ENCODE measurements at places on chromosomes 2 and 18.
A peak's percentile ranks its signal among the peaks of the same experiment; 100 is the strongest.

DNA sequence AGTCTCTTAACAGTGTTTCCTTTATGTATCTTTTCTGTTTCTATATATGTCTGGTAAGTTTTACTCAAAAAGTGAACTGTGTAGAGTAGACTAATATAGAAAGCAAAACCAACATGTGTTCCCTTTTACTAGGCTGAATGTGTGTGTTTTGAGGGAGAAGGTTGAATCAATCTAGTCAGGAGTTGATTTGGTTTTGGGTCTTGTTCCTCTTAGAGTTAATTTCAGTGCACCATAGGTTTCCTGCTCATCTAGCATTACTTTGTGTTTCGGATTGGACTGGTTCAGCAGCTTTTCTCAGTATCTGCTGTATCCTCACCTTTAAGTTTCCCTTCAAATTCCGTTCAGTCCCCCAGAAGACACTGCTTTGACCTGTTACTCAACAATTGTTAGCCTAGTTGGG is 52.0 kb upstream of the TRIM43 start:
- no peak for DNase-seq

GRCh38 chr2:105791229-105791628 is 46.5 kb downstream of the NCK2 start:
- DNase-seq, result no peak

DNA sequence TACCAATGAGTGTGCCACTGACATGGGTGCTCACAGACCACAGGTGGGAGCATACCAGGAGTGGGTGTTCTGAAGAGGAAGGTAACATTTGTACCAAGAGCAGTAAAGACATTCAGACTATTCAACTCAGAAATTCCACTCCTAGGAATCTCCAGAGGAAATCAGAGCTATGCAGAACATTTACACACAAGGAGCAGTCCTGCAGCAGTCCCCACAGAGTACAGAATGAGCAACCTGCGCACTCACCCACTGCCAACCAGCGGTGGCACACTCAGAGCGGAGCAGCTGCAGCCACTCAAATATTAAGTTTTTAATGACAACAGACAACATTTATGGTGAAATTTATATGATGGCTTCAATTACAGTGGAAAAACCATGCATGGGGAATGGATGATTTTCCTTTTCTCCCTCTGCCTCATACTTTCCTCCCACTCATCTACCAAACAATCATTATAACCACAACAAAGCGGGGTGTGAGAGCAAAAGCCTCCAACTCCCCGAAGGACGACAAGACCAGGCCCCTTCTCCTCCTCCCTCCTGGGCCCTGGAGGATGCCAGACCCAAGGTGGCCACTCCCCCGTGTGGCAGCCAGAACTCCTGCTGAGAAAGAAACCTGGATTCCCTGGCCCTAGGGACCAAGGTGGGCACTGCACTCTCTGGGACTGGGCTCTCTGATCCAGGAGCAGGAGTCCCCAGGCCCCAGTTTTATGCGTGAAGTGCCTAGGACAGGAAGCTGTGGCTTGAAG is 5.4 kb downstream of the HS6ST1 start:
- no peak for DNase-seq

DNA sequence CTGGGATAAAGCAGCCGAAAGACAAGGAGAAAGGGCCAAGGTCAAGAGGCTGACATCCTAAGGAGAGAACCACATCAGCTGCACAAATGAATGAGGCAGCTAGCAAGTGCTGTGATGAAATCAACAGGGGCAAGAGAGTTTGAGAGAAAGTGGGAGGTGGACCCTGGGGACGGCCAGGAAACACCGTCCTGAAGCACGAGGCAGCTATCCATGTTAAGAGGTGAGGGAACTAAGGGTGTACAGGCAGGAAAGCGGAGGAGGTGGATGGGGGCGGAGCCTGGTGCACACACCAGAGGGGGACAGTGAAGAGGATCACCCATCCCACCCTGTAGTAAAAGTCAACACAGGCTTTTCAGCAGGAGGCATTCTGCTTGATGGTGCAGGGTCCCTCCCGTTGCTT is 52.4 kb downstream of the HDLBP start:
- no peak for DNase-seq

DNA sequence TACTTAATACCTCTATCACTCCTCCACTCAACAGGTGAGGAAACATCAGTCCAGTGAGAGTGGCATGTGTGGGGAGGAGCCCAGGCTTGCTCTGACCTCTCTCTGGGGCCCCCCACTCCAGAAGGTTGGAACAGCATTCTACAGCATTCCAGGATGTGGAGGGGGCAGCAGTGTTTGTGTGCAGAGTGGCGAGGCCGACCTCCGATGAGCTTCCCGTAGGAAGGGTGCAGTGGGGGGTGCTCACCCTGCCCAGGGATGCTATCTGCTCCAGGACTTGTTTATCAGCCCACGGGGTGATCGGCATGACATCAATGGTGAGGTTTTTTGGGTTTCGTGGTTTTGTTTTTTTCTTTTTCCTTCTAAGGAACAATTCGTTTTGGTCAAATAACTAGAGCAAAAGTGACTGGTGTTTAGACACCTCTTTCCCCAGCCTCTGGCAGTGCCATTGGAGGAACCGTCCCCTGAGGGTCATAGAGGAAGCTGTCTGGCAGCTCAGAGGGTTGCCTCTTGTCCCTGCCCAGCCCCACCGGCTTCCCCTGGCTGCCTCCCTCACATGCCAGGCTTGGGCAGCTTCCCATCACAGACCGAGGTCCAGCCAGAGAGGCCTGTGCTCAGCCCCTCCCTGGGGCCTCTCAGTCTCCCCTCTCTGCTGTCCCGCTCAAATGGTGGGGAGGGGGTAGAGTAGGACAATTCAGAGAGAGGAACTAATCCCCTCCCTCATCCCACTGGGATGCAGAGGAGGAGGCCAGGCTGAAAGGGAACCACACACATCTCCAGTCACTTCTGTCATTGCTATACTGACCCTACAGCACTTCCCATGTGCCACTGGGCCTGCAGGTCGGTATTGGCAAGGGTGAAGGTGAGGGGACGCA is 96.5 kb downstream of the ZFP36L2 start:
- DNase-seq, result no peak

DNA sequence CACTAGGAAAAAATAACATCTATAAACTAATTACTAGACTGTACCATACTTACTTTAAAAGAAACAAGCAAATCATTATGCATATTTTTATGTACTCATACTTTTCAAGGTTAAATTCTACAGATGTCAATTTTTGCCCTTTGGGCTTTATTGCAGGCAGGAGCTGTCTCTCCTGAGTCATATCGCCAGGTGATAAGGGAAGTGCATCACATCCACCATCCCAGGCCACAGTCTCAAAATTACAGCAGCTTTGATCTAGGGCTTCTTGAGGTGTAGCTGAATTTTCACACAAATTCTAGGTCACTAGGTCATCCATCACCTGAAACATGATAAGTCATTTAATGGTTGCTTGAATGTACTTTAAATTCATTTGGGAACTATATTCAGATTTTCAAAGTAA is 38.4 kb upstream of the FRZB start:
- no peak for DNase-seq

DNA sequence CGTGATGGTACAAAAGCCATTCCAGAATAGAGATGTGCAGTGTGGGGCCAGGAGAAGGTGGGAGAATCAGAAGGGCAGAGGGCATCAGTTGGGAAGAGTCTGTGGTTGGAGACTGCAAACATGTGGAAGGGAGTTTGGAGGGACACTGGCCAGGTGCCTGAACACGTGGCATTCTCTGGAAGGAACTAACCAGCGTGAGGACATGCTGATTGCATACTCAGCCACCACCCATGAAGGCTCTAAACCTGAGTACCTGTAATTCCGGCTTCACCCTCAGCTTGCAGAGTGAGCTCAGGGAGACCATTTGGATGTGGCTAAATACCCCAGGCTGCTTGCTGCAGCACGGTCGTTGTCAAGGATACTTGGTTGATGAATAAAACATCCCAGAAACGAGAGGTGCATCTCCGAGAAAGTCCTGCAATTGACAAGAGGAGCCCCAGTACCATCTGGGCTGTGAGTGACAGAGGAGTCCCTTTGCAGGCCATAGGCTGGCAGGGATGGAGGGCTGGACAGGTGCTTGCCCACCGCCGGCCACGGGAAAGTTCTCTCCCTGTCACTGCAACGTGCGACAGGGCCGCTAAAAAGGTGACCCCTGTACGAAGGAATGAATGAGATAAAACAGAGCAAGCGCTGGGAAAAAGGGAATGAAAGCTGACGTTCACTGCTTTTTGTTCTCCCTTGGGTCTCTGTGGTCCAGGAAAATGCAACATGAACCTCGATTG is 5.0 kb downstream of the ACKR3 start:
- no peak for DNase-seq

DNA sequence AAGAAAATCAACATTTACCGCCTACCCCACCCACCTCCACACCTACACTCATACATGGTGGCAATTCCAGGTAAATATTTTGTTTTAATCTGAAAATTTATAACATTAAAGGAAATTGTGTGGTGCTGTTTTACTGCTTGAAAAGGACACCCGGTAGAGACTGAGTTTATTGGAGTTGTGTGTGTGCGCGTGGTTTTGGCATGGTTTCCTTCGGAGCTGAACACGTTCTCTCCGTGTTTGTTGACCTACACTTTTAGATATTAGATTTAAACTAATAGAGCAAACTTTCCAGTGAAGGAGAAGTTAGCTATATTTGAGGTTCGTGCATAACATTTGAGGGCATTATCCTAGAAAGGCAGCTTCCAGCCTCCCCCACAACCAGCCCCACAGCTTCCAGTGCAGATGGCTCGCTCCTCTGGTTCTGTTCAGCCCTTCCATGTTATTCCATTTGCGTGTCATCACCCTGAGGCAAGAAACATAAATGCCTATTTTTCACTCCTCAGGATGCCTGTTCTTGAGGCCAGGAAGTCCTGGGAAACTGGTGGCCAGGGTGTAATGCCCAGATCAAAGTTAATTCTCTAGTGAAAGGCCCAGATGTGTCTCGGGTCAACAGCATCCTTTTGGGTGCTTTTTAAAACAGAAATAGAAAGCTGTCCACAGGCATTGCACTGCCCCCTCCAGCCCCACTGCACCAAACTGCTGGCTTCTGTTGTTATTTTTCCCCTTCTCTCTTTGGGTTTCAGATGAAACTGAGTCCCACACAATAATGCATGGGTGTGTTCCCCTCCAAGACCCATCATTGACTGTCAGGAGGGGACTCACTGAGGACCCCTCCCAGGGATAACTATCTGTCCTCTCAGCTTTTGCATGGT is 190.2 kb downstream of the SETBP1 start:
- no peak for DNase-seq

DNA sequence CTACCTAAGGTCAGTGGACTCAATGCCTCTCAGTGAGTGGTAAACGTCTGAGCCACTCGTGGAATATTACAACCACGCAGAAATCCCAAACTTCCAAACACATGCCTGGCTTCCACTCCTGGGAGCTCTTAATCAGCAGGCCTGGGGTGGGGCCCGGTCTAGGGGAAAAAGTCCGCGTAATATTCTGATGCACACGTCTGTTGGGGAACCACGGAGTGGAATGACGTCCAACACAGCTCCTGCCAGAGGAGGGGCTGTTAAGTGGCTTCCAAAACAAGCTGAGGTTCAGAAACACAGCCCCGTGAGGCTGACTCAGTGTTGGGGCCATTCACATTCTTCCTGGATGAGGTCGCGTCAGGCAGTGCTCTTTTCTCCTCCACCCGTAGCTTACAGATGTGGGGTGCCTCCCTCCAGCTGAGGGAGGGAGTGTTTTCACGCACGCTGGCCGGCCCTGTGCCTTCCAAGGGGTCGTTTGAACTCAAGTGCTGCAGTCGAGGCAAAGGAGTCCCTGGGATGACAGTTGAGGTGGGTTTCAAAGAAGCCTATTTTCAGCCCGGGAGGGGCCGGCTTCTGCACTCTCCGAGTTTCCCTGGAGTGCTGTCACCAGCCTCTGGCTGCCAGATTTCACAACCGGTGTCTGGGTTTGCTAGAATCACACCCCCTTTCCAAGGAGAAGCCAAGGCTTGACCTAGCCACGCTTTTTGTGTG is 73.1 kb downstream of the ACKR3 start:
- DNase-seq, result peak; percentile 96

GRCh38 chr2:151238527-151239487 is 22.9 kb downstream of the RBM43 start:
- DNase-seq, result no peak

DNA sequence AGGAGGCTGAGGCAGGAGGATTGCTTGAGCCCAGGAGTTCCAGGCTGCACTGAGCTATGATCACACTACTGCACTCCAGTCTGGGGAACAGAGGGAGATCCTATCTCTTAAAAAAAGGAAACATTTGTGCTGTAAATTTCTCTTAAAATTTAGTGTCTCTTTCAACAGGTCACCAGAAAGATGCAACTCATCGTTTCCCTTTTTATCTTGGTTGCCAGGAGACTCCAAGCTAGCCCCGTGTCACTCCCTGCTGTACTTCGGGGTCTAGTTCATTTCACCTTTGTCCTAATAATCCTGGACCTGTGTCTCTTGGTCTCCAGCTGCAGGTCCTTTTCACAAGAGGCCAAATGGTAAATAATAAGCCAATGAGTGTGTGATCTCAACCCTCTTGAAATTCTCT is 7.1 kb downstream of the HS1BP3 start:
- no peak for DNase-seq

DNA sequence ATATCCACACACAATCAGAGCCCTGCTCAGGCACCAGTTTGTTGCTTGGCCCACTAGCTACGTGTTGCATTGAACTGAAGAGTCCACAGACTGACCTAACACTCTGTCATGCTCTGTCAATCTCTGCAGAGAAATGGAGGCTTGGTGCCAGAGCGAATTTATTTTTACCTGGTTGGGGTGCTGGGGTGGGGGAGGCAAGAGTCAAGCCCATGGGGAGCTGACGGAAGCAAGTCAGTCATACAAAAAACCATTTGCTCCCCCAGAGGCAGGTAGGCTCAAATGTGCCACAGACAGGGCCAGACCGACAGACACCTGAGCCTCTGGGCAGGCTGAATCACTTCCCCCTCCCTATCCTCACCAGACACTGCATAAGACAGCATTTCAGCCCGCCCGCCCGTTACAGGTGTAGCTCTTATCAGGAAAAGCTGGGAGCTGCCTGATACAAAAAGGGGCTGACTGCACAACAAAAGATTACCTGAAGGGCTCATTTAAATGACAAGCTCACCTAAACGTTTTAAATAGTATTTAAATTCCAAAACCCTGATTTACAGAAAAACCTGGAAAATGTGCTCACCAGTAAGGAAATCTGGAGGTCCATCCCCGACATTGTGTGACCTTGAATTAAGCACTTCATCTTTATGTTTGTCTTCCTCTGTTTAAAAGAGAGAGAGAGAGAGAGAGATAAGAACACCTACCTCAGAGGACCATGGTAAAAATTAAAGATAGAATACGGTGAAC is 2.1 kb upstream of the PCBP1 start:
- DNase-seq, result peak; percentile 75

DNA sequence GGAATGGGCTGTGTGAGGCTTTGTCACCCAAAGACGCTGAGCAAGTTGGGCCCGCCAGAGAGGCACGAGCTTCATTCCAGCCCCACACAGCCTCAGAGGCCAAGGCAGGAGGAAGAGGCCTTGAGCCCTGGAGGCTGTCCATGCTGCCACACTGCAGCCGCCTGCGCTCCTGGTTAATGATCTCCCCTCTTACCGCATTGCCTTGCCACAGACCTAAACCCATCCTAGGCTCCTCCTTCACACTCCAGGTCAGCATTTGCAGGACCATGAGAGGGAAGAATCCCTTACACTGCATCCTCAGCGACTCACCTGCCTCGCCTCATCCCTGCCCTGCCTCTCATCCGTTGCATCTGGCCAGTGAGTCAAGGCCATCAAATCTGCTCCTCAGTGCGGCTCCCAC is 24.6 kb downstream of the KIF3C start:
- DNase-seq, result no peak
